ENCODE measurements at places on chromosomes 2 and 18.
A peak's percentile ranks its signal among the peaks of the same experiment; 100 is the strongest.

- DNase-seq: peak; percentile 86
These were observed 187.0 kb upstream of the COL3A1 start for GRCh38 chr2:188787021-188787657.

DNA sequence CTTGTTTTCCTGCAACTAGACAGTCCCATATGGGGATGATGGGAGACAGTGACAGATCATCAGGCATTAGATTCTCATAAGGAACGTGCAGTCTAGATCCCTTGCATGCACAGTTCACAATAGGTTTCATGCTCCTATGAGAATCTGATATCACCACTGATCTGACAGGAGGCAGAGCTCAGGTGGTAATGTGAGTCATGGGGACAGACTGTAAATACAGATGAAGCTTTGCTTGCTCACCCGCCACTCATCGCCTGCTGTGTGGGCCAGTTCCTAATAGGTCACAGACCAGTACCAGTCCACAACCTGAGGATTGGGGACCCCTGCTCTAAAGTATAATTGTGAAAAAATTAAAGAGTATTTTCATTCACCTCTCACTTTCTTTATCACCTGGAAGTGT, 23.6 kb upstream of the RAB1A start:
- peak; percentile 65 for DNase-seq

- no peak for DNase-seq
These were observed 16.2 kb downstream of the AFF3 start for GRCh38 chr2:100126201-100126600.

- DNase-seq: peak; percentile 5
These were observed 59.9 kb downstream of the MSH6 start for GRCh38 chr2:47842846-47843245.

DNA sequence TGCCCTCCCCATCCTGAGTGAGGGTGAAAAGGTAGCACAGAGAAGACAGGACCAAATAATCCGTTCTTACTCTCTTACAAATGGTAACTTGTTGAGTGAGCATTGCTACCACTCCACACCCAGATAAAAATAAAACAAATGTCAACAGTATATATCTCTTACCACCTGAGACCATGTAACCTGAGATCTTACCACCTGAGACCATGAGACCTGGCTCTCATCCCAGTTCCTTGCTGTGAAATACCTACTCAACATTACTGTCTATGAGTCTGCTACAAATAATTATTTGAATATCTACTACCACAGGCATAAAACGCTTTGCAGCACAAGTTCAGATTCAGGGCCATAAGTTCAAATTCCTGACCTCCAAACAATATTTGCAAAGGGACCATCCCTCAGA, 234.7 kb downstream of the C1D start:
- DNase-seq: no peak

- DNase-seq: no peak
These were observed 55.1 kb downstream of the SP100 start for GRCh38 chr2:230471074-230471473.

- DNase-seq: no peak
These were observed 131.2 kb upstream of the CCDC195 start for GRCh38 chr2:224847381-224847780.

DNA sequence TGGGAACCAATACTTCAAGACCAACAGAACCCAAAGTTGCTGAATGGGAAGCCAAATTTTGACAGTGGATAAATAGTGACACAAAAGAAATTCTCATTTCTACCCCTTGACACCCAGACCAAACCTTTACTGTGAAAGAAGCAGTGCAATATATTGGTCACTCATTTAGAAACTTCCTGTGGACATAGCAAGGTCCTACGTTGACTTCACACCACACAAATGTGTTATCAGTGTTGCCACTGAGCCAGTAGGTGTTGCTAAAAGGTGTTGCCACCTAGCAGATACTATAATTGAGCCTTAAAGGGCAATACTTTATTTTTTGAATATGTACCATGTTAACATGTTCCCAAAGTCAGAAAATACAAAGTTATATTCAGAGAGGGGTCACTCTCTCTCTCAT, 1008.9 kb upstream of the CDH2 start:
- DNase-seq: no peak

Data from M059J (cell line).